ENCODE measurements at places on chromosomes 7 and 10. TPM values are rescaled to one million over a fixed set of nuclear protein-coding genes. Genes with fewer than 3 reads are reported as not detected.

The ABCB4 gene
- 0.07 TPM for total RNA-seq

The PON3 gene
- 0.77 TPM for total RNA-seq

The CALN1 gene
- not detected for total RNA-seq

The TMEM176A gene
- total RNA-seq, result 0.10 TPM

The MPP7 gene
- 0.38 TPM for total RNA-seq

The UCN3 gene
- total RNA-seq, result not detected

The CALCR gene
- 0.17 TPM for total RNA-seq

The C10orf53 gene
- total RNA-seq, result not detected

The BTBD16 gene
- total RNA-seq, result 0.45 TPM

The OR2A42 gene
- total RNA-seq, result not detected
